ENCODE measurements at places on chromosomes 3 and 15.

DNA sequence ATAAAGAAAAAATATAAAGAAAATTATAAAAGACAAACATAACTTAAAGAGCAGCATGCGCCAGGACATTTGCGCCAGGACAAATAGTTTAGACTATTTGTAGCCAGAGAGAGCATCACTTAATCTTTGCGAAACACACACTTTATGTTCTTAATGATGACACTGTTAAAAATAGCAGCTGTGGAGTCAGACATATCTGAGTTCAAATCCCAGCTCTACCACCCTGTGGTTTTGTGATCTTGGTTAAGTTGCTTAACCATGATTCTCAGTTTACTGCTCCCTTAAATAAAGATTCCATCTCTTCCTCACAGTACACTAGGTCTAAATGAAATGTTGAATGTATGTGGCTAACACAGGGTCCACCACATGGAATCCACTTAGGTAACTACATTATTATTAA is 31.4 kb downstream of the KCNMB2 start:
- DNase-seq, result no peak

DNA sequence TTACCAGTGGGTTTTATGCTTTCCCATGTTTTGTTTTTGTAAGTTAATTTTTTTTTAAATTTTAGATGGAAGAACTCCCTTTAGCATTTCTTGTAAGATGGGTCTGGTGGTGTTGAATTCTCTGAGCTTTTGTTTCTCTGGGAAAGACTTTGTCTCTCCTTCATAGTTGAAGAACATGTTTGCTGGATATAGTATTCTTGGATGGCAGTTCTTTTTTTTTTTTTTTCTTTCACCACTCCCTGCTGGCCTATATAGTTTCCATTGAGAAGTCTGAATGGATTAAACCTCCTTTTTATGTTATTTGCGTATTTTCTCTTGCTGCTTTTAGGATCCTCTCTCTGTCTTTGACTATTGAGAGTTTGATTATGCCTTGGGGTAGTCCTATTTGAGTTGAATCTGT is 18.1 kb downstream of the STXBP5L start:
- DNase-seq, result no peak

- DNase-seq, result no peak
Measured at GRCh38 chr3:98501270-98501669, 3.8 kb downstream of the OR5K2 start.

DNA sequence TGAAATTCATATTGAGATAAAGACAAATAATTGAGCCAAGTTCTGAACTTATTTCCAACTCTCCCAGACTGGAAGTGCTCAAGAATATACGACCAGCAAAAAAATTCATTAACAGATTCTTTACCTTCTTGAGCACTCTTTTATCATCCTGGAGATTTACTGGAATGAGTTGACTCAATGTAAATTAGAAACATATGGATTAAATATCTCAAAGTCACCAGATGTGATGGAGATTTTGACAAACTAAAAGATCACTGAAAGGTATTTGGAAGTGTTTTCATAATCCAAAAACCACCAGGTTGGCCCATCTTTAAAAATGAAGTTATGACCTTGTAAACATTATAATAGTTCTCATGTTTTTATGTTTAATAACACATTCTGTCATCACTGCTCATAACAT is 433.2 kb upstream of the RASGRP1 start:
- no peak for DNase-seq

DNA sequence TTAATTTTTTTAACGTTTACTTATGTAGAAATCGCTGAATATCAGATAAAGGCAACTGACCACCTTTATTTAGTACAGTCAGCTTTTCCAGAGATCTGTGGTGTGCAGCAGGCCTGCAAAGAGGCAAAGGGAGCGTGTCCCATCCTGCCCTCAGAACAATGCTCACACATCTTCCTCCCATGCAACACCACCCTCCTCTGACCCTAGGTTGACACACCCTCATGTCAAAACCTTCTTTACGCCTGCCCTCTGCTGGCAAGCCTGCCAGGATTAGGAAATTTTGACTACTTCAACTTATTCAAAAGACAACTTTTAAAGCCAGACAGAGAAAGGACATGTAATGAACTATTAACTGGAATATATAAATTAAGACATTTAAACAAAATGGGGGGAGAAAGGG is 513.7 kb downstream of the FOXP1 start:
- peak; percentile 77 for DNase-seq

- DNase-seq, result no peak
Measured at GRCh38 chr3:43908456-43908855, 217.7 kb downstream of the ABHD5 start.

GRCh38 chr15:61069394-61070075 is 159.6 kb downstream of the RORA start:
- no peak for DNase-seq

DNA sequence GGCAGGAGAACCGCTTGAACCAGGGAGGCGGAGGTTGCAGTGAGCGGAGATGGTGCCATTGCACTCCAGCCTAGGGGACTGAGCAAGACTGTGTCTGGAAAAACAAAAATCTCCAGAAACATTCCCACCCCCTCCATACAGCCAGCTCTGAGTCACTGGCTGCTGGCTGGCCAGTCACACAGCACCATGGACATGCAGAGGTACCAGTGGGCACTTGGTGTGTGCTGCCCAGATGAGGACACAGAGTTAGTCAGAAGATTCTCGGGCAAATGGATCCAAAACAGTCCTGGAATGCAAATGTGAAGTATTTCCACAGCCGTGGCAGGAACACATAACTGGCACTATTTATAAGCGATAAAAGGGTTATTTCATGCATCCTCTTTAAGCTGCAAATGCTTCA is 44.6 kb downstream of the BDH1 start:
- DNase-seq, result no peak

- no peak for DNase-seq
Measured at GRCh38 chr3:151873398-151873797, at the start of gene SUCNR1. Gene SUCNR1 (plus strand): TSS chr3:151873643. CDS start chr3:151879893, 6,250 bp downstream.
